ENCODE measurements at places on chromosomes 7 and 10.

GRCh38 chr10:49115015-49115795 lies at the start of gene VSTM4:
Gene VSTM4, minus strand, starts transcription at chr10:49115522. Its CDS starts 37 bp downstream, at chr10:49115485.
- peak; percentile 81 for DNase-seq

- DNase-seq = no peak
These were observed 23.4 kb downstream of the VWA2 start for GRCh38 chr10:114262496-114262895.

DNA sequence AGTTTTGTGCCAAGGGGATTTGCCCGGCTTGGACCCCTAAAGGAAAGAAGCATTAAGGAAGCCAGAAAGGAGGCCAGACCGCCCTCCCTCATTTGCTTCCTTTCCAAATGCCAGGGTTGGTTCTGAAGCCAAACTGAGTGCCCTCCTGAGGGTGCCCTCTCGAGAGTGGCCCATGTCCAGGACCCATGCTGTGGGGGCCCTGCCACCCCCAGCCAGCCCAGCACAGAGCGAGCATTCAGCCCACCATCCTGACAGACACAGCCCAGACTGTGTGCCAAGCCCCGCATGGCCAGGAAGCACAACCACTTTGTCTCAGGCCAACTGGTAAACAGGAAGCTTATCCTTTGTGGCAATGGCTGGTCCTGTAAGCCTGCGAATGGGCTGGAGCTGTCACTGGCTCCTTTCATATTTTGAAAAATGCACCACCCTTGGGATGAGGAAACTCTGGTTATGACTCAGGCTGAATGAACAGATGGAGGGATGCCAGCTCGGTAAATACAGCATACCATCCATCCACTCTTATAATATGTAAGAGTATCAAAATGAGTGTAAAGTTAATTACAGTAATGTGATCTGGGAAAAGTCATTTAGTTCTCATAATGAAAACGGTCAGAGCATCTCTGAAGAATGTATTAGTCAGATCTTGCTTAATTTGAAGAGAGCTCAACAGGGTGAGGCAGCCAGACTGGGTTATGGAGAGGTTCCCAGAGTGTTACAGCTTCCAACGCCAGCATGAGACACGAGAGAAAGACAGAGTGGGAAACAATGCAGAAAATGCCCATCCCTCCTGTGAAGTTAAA lies 65.0 kb downstream of the STK17A start:
- peak; percentile 60 for DNase-seq

DNA sequence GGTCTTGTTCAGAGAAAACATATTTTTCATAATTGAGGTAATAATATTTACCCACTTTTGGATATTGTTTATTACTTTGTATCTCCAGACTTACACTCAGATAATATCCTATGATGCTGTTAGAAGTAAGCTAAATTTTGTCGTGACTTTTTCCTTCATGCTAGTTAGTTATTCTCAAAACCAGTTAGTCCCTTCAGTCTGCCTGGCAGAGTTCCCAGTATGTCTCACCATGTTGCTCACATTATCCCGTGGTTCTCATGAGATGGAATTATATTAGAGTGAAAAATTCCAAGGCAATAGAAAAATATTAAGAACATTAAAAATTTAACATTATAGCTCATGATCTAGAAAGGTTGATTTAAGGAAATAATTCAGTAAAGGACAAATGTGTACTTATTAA lies 81.5 kb upstream of the SMIM30 start:
- no peak for DNase-seq

- no peak for DNase-seq
These were observed 86.3 kb upstream of the PIK3CG start for GRCh38 chr7:106778656-106779250.

DNA sequence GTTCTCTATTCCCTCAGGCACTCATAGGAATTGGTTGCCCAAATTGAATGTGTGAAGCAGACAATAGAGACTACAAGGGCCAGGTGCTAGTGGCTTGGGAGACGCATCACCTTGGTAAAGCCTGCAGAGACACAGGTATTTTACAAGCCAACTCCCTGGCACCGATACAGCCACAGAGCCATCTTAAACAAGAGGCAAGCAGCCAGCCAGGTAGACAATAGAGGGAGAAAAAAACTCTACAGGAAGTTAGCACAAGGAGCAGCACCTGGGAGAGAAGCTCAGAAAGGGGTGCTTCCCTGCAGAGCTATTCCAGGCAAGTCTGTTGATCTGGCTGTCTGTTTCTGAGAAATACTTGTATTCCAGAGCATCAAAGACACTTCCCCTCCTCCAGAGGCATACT lies 43.0 kb upstream of the CDK1 start:
- DNase-seq = no peak

DNA sequence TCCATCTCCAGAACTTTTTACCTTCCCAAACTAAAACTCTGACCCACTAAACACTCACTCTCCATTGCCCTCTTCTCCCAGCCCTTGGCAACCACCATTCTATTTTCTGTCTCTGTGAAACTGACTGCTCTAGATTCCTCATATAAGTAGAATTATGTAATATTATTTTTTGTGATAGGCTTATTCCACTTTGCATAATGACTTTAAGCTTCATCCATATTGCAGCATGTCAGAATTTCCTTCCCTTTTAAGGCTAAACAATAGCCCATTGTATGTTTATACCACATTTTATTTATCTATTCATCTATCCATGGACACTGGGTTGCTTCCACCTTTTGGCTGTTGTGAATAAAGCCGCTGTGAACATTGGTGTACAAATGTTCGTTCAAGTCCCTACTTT lies 308.8 kb downstream of the RNLS start:
- DNase-seq = no peak

GRCh38 chr10:94205396-94205831 lies 157.3 kb downstream of the NOC3L start:
- peak; percentile 49 for DNase-seq

GRCh38 chr10:97572214-97572989 lies at the start of gene ANKRD2:
Gene ANKRD2, plus strand, starts transcription at chr10:97572779. Its CDS starts 10 bp downstream, at chr10:97572789.
- DNase-seq = peak; percentile 81

GRCh38 chr10:26690731-26691475 lies 6.6 kb upstream of the PDSS1 start:
- no peak for DNase-seq

- no peak for DNase-seq
These were observed 23.9 kb downstream of the ITGA8 start for GRCh38 chr10:15695852-15696251.

- DNase-seq = peak; percentile 84
These were observed 1.6 kb downstream of the SGMS1 start for GRCh38 chr10:50621968-50622705.

DNA sequence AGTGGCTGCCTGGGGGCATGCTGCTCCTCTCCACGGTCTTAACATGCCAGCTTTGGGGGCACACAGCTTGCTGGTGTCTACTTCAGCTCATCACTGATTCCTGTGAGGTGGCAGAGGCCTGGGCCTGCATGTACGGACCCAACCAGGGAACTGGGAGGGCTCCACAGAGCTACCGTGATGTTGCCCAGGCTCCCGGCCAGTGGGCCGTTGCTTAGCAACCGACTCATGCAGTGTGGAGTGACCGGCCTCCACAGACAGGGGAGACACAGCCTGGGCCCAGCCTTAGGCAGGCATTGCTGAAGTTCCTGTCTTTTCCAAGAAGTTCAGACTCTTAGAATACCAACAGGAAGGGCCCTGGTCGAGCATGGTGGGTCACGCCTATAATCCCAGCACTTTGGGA lies 25.8 kb upstream of the SH2B2 start:
- no peak for DNase-seq

GRCh38 chr7:35695473-35695850 lies 527 bp upstream of the HERPUD2 start:
- no peak for DNase-seq

DNA sequence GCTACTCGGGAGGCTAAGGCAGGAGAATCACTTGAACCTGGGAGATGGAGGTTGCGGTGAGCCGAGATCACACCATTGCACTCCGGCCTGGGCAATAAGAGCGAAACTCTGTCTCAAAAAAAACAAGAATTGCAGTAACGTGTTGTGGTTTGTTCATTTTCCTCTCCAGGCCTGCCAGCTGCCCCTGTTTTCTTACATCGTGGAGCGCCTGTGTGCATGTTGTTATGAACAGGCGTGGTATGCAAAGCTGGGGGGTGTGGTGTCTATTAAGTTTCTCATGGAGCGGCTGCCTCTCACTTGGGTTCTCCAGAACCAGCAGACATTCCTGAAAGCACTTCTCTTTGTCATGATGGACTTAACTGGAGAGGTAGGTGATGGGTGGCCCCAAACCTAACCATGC lies 52.1 kb downstream of the TRRAP start:
- no peak for DNase-seq

- DNase-seq = no peak
These were observed 19.6 kb downstream of the C10orf62 start for GRCh38 chr10:97608991-97609561.

GRCh38 chr7:128880791-128881457 lies 18.3 kb downstream of the ATP6V1F start:
- peak; percentile 42 for DNase-seq

GRCh38 chr7:11485636-11486035 lies 346.4 kb downstream of the THSD7A start:
- DNase-seq = no peak

DNA sequence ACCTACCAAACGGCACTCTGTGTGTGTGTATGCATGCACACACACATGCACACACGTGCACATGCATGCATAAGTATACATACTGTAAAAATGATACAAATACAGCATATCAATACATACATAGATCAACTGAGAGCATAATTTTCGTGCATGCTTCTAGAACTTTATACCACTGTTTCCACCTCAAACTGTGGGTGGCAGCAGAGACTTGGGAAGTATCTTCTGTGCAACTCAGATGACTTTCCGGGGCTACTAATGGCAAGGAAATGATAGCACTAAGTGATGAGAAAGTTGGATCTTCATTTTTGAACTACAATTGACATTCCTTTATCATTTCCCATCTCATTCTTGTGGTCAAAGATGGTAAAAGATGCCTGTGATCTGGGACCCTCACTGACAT lies 570.7 kb downstream of the REEP3 start:
- DNase-seq = no peak

DNA sequence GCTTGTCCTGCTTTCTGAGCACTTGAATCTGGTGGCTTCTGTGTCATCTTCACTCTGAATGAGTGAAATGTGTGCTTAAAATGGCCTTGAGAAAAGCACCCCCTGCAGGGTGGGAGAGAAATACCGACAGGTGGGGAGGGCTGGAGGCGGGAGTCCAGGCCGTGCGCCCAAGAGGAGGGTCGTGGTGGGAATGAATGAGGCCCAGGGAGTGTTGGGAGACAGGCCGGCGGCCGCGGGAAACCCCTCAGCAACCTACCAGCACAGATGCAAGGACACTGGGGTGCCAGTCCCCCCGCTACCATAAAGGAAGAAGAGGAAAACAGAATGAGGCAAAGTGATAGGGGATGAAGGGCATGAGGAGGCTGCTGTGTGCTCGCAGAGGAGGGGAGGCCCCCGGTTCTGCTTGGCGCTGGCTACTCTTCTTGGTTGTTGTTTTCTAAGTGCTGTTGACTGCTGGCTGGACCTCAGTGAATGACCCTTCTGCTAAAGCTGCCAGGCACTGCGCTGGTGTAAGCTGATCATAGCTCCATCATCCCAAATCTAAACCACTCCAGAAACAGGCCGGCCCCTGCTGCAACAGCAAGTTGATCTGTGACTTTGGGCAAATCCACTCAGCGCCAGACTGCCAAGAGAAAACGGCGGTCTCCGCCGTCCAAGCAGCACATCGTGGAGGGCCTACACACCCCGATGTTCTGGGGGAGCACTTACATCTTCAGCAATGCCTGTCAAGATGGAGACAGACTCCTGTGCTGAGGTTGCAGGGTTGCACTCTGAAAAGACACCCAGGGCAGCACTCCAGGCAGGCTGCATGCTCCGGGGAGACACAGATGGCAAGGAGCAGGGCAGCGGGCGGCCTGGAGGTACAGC lies 378.5 kb downstream of the DNAJB6 start:
- DNase-seq = no peak

DNA sequence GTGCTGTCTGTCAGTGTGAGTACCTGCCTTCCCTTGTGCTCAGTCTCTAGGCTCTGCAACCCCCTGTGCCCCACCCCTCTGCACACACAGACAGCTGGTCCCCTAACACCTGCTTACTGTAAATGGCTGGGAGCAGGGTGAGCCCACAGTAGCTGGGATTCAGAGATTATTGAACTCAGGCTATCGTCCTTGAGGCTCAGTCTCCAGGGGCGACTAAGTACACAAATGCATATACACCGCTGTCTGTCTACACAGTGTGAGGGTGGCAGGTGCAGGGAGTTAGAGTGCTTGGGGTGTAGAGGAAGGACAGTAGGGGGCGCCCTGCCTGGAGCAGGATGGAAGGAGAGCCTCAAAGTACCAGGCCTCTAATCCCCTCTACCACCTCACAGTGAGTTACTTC lies 12.9 kb downstream of the UPP1 start:
- no peak for DNase-seq

GRCh38 chr10:129728246-129728820 lies 235.7 kb downstream of the EBF3 start:
- DNase-seq = no peak

GRCh38 chr7:55344840-55345239 lies 20.3 kb upstream of the LANCL2 start:
- no peak for DNase-seq

GRCh38 chr10:62426086-62426485 lies 51.9 kb downstream of the ZNF365 start:
- no peak for DNase-seq

DNA sequence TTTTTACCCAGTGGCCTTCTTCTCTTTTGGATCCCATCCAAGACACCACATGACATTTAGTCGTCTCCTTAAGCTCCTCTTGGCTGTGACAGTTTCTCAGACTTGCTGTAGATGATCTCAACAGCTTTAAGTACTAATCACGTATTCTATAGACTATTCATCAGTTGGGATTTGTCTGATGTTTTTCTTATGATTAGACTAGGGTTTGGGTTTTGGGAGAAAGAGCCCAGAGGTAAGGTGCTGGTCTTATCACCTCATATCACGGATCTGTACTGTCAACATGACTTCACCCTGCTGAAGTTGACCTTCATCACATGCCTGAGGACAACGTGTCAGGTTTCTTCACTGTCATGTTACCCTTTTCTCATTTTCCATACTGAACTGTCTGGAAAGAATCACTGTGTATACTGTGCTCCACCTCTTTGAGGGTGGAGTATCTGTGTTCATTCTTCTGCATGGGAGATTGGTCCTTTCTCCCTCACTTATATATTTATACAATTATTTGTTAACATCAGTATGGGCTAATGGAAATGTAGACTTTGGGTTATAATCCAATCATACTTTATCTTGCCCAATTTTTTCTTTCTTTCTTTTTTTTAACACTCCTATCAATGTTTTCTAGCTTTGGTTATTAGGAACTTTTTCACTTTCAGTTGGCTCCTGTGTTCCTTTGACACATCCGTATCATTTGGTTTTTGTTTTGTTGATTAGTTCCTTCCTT lies 6.4 kb upstream of the HKDC1 start:
- no peak for DNase-seq

DNA sequence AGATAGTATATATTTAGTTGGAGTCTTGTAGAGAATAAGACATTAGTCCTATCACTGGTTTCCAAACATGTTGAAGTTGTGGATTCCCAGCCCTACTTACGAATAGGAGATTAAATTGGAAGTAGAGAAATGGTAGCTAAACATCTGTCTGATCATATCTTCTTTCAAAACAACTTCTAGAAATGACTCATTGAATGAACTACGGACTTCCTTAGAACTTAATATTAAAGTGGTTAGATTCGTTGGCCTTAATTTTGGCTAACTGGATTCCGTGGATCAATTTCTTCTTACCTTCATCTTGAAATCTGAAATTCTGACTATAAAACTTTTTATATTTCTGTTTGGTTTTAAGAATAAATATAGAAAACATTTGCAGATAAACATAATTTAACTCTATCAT lies 3.4 kb downstream of the PHF14 start:
- no peak for DNase-seq

GRCh38 chr7:70460562-70460961 lies 671.4 kb upstream of the GALNT17 start:
- DNase-seq = no peak

Data from right forelimb (tissue), 1 donor.